DND-41 (cell line): ENCODE measurements at places on chromosomes 2 and 18.

DNA sequence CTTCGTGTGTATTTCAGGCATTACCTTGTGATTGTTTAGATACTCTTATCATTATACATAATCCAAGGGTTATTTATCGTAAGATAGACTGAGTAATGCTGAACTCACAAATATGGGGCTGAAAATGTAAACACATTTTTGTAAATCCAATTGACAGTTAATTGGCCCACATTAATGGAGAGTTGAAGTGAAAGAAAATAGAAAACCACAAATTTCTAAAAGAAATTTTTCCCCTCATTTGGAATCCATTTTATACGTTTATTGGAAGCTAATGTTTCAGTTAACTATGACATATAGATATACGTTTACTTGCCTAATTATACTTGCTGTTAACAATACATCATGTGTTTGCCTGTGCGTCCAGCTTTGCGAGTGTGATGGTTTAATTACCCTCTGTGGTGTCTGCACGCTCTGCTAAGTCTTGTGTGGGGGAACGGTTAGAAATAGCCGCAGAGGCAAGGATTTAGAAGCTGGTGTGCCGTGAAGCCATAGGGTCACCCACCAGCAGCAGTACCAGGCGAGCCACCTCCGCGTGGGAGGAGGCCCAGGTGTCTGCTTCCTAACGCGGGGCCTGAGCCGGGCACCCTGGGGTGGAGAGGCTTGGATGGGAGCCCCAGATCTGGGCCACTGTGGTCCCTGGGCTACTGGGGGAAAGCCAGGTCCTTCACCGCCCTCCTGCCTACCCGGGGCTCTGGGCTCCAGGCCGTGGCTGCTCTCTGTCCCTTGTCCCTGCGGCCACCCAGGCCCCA, 38.0 kb downstream of the TSHZ1 start:
- DNase-seq, result no peak

GRCh38 chr2:32355976-32356680, 695 bp upstream of the BIRC6 start:
- DNase-seq, result no peak

DNA sequence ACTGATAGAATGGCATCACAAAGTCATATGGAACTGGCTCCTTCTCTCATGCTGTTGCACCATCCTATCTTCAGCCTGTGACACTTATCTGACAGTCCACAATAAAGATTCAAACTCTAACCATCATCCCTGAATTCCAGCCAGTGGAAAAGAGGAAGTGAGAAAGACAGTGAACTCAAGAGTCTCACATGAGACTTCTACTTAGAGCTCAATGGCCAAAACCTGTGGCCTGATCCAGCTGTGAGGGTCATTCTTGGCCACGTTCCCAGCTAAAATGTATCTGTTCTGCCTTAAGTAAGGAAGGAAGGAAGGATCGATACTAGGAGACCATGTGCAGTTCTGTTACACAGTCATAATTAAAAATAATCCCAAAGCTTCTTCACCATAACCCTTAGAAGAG, 73.6 kb downstream of the RND3 start:
- no peak for DNase-seq

DNA sequence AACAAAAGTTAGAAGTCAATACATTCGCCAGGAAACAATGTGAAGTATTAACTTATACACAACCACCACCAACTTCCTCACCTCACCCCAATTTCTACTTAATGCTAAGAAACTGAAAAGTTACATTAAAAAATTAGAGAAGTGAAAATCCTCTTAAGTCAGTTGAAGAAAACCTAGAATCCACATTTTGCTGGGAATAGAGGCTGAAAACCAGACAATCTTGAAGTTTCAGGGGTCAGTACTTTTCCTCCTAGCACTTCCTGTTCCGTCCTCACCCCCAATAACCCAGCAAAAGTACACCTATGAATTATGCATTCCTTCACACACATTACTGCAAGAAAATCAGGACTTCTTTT, 6.3 kb downstream of the YES1 start:
- DNase-seq, result no peak

- peak; percentile 3 for DNase-seq
Observed at GRCh38 chr2:128779301-128780095, 460.8 kb upstream of the HS6ST1 start.

GRCh38 chr2:217897816-217898806, 104.7 kb downstream of the TNS1 start:
- DNase-seq, result no peak

DNA sequence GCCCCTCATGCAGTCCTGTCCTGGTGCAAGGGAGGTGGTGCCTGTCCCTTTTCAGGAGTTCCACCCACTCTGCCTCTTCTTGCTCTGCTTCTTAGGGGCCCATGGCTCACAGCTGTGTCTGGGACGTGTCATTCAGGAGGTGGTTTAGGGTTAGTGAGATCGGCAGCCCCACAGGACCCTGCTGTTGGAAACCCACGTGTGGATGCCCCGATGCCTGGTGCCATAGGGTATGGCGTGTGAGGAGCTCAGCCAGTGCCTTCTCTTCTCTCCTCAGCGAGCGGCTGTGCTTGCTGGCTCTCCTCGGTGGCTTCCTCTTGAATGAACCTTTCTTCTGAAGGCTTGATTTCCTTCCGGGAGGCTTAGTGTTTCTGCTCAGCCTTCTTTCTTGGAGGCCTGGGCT, 55.2 kb downstream of the LDLRAD4 start:
- DNase-seq, result no peak

GRCh38 chr18:13379062-13379865, 160.7 kb downstream of the LDLRAD4 start:
- DNase-seq, result no peak

- DNase-seq, result no peak
Observed at GRCh38 chr18:41466436-41467160, 488.4 kb upstream of the PIK3C3 start.

DNA sequence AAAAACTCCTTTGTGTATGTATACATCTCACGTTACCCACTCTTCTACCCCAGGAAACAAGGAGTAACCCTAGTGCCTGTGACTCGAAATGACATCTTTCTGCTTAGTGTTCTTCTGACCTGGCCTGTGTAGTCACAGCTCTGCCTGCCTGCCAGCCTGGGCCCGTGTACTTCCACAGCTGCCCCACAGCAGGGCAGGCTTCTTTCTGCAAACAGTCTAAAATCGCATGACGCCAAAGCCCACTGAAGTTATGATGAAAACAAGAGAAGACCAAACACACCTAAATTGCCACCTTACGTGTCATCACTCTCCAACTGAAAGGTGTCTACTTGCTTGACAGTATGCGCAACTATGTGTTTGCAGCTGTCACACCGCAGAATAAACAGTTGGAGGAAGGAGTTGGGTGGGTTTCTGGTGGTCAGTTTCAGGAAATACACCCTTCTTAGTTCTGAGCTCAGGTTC, 1.5 kb downstream of the GAREM1 start:
- no peak for DNase-seq

GRCh38 chr18:45780568-45780967, 44.9 kb upstream of the SIGLEC15 start:
- no peak for DNase-seq

DNA sequence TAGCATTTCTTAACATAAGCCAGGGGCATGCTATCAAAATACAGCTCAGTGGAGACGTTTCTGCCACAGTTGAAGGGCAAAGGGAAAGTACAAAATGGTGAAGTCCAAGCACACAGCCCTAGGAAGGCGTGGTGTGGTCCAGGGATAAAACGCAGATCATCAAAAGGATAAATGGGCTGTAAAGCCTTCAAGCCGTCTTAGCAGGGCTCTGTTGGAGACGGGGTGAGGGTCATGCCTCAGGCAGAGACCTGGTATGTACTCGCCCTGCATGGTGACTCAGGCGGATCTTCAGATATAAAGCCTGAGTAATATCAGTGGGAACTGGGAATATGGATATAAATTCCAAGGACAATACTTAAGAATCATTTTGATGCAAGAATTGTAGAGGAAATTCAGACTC, 61.2 kb downstream of the NGEF start:
- DNase-seq, result no peak

DNA sequence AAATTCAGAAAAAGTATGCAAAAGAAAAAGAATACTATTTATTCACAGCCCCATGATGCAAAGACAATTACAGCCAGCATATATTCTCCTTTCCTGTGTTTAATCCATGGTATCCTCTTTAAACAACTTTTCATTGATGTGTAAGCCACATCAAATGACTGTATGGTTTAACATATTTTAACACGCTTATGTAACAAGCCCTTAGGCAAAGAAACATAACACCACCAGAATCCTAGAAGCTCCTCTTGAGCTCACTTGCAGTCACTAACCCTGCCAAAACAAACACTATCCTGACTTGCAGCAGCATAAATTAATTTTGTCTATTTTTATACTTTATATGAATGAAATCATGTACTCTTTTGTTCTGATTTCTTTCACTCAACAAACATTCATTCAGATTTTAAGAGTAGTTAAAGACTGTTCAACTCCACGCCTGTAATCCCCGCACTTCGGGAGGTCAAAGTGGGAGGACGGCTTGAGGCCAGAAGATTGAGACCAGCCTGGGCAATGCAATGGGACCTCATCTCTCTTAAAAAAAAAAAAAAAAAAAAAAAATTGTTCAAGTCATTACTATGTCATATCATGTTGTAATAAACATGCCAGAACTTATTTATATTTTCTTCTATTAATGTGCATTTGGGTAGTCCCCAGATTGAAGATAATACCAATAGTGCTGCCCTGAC, 226.3 kb downstream of the NBAS start:
- no peak for DNase-seq

DNA sequence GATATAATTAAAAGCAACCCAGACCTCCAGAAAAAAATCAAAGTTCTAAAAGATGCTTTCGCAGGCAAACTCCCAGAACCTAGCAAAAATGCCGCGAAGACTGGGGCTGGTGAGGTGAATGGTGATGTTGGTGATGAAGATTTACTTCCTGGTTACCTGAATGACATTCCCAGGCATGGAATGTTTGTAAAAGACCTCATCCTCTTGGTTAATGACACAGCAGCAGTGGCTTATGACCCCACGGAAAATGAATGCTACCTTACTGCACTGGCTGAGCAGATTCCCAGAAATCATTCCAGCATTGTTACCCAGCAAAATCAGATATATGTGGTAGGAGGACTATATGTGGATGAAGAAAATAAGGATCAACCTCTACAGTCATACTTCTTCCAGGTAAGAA, 994 bp downstream of the KLHL41 start:
- no peak for DNase-seq

DNA sequence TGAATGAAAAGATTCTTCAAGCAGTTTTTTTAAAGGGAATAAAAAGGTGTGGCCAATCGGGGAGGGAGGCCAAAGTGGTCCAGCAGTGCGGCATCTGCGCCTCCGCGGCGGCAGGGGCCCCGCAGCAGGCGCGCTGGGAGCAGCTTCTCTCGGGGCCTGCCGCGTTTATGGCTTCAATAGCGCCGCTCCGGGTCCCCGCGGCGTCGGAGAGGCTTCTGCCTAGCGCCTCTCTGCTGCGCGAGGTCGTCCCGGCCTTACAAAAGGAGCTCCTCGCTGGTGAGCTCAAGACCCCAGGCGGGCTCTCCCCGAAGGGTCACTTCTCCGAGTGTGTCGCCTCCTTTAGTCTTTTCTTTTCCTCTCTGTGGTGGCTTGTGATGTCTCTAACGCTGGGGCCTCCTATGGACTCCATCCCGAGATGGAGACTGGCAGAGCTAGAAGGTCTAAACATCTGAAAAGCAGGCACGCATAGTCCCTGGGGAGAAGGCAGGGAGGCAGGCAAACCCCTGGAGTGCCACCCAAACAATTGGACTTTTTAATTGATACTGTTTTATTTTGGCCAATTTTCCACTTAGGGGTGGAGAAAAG, 67.1 kb downstream of the SUMO1 start:
- no peak for DNase-seq

GRCh38 chr18:49590608-49591007, 28.8 kb downstream of the LIPG start:
- no peak for DNase-seq

GRCh38 chr2:147631294-147631693, 213.5 kb upstream of the ACVR2A start:
- DNase-seq, result no peak

- DNase-seq, result no peak
Observed at GRCh38 chr2:109457366-109457765, 156.4 kb downstream of the SEPTIN10 start.

GRCh38 chr18:50715919-50716318, 103.9 kb downstream of the MRO start:
- no peak for DNase-seq

GRCh38 chr18:76697441-76697901, 124.9 kb upstream of the ZNF236 start:
- DNase-seq, result no peak

DNA sequence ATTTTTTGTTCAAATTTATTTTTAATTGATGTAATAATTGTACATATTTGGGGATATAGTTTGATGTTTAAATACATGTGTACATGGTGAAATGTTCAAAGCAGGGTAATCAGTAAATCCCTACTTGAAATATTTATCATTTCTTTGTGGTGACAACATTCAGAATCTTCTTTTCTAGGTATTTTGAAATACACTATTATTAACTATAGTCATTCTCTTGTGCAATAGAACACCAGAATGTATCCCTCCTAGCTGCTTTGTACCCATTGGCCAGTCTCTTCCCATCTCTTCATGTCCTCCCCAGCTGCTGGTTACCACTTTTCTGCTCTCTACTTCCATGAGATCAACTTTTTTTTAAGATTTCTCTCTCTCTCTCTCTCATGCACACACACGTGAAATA, 126.5 kb downstream of the ZNF407 start:
- no peak for DNase-seq

GRCh38 chr2:120924924-120925323, 189.3 kb downstream of the GLI2 start:
- no peak for DNase-seq

DNA sequence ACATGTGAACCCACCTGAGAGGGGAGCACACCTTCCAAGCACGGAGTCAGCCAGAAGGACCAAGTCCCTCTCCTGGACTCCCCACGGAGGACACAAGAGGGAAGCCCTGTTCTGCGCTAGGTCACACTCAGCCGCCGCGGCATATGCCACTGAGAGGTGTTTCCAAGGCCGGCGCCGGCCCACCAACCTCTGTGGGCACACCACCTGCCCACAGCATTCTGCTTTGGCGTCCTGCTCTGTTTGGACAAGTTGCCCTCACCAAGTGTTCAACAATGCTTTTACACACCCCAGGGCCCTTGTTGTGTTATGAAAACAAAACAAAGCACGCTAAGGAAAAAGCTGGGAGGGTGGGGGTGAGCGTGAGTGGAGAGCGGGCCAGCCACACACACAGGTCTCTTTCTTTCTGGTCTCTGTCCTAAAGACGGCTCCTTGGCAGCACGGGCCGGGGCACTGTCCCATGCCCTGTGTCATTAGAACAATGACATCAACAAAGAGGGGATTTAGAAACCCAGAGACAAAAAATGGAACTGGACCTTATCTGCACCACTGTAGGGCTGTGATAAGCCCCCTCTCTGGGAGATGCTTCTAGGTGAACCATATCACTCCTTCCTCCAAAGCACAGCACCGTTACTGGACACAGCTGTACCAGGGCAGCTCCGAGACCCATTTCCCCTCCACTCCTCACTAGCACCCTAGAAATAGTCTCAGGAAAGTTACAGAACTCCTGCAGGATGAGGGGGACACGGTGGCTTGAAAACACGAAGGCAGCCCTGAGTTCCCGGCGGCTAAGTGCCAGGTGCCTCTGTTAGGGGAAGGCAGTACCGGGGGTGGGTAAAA, 17.0 kb downstream of the SMAD7 start:
- peak; percentile 32 for DNase-seq

GRCh38 chr18:11784674-11785304, 66.4 kb upstream of the CHMP1B start:
- no peak for DNase-seq
